IMR-90 (cell line): ENCODE measurements at places on chromosomes 6 and 20. TPM values are rescaled to one million over a fixed set of nuclear protein-coding genes. Genes with fewer than 3 reads are reported as not detected.

DNA sequence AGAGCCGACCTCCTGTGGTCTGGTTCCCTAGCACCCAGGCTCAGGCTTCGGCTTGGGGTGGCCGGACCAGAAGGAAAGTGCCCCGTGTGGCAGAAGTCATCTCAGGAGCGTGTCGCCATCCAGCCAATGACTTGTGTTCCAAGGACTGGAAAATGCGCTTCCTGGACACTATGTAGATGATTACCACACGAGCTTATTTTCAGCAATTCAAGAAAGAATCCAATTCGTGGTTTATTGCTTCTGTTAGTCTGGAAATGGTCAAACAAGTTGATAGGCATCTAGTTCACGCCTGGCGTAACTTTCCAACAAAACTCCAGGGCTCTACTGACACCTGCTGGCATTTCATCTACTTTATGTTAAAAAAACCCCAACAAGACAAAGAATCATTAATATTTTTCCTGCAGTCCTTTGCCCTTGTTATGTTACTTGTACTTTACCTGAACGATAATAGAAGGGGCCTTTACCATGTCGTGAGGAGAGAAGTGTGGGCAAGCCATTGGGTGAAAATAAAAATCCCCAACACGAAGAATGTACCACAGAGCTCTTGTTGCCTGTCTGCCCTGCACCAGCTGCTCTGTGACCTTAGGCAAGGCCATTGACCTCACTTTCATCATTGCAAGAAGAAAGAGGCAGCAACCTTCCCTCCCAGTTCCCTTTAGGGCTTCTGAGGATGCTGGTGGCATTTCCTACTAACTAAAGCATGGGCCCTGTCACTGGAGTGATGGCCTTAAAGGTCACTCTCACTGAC is 154.7 kb upstream of the LAMP5 start:
- peak; percentile 70 for DNase-seq

DNA sequence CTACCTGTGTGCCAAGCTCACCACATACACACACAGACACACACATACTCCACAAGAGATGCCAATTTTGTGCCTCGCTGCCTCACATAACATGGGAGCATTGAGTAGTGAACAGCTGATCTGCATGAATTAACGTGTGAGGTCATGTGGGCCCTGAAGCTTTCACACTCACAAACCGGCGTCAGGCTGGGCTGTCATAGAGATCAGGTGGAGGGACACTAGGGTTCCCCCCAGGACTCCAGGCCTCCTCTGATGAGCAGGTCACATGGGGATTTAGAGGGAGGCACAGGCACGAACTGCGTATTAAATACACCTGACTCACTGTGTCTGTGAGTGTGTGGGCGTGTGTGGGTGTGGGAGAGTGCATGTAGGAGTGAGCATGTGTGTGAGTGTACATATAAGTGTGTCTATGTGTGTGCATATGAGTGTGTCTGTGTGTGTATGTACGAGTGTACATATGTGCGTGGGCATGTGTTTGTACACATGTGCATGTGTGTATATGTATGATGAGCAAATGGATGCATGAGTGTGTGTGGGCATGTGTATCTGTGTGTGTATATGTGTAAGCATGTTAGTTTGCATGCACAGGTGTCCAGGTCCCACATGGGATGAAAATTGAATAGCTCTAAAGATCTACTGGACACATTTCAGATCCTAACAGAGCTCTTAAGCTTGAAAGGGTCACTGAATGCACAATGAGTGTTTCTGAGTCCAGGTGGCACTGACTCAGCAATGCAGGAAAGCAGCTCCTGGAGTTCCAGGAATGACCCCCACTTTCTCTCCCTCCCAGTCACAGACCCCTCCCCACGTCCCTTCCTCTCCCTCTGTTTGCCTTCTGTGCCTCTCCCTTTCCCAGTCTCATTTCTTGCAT is 336.6 kb downstream of the PREX1 start:
- DNase-seq: no peak

DNA sequence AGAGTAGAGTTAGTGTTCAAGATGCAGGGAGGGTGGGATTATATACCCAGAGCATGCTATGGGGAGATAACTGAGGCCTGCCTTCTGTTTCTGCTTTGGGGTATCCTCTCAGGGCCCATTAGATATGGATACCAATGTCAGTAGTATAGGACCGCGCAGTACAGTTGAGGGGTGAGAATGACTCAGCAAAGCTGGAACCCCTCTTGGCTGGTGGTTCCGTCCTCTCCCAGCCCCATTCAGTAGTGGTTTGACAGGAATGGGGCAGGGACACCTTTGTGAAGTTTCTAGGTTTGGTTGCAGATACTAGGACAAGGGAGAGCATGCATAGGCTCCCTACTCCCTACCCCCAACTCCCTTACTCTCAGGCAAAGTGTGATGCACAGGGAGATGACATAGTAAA is 47.8 kb downstream of the EIF2S2 start:
- DNase-seq: no peak

- DNase-seq: peak; percentile 50
These were observed 2.8 kb downstream of the COL9A3 start for GRCh38 chr20:62819494-62820174.

- no peak for DNase-seq
These were observed 81.9 kb upstream of the E2F3 start for GRCh38 chr6:20319520-20320357.

DNA sequence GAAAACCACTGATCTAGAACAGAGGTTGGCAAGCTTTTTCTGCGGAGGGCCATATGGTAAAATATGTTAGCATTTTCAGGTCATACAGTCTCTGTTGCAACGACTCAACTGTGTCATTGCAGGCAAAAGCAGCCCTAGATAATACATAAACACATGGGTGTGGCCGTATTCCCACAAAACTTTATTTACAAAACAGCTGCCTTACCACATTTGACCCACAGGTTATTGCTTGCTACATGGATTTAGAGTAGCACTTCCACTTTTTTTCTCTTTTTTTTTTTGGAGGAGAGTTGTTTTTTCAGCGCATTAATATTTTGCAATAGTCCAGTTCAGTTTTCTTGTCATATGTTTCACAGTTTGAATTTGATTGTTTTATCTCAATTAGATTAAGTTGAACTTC is 2.5 kb upstream of the IGF2R start:
- DNase-seq: no peak

DNA sequence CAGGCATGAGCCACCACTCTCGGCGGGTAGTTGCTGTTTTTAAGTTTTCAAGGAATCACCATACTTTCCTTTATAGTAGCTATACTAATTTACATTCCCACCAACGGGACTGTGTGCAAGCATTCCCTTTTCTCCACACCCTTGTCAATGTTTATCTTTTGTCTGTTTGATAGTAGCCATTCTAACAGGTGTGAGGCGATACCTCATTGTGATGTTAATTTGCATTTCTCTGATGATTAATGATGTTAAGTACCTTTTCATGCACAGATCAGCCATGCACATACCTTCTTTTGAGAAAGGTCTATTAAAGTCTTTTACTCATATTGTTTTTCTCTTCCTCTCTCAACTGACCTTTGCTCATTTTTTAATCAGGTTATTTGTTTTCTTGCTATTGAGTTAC is 43.0 kb upstream of the CCND3 start:
- no peak for DNase-seq

GRCh38 chr6:98529364-98529763 is 305.0 kb upstream of the POU3F2 start:
- DNase-seq: no peak

- DNase-seq: no peak
These were observed 9.3 kb downstream of the ELOVL5 start for GRCh38 chr6:53339424-53339823.

DNA sequence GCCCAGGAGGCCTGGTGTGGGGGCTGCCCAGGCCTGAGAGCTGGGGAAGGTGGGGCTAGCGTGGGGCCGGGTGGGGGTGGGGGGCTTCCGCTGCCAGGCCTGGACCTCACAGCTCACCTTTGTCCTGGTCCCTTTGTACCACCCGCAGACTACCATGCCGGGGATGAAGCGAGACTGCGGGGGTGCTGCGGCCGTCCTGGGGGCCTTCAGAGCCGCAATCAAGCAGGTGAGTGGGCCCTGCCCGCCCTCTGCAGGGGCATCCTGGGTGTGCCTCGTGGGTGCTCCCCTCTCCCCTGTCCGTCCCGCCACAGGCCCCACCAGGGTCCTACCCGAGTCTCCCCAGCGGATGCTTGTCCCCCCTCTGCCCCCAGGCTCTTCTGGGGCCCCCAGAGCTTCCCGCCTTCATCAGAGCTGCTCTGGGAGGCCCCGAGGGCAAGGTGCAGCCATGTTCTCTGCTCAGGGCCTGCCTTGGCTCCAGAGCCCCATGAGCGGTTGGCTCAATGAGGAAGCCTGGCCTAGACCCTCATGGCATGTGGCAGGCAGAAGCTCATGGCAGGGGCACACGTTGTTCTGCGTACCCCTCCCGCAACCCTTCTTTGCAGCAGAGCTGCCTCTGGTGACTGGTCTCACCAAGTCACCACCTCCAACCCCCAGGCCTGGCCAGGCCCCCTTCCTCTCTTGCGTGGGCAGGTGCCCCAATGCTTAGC is 14.5 kb downstream of the NPEPL1 start:
- DNase-seq: no peak

GRCh38 chr6:90175627-90176538 is 120.8 kb downstream of the BACH2 start:
- DNase-seq: no peak

- no peak for DNase-seq
These were observed 14.6 kb upstream of the CD93 start for GRCh38 chr20:23100720-23101107.

DNA sequence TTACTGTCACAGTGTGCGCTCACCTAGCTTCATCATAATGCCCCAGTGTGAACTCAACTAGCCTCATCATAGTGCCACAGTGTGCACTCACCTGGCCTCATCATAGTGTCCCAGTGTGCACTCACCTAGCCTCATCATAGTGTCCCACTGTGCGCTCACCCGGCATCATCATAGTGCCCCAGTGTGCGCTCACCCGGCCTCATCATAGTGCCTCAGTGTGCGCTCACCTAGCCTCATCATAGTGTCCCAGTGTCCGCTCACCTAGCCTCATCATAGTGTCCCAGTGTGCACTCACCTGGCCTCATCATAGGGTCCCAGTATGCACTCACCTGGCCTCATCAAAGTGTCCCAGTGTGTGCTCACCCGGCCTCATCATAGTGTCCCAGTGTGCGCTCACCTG is 10.6 kb downstream of the TMEM242 start:
- peak; percentile 14 for DNase-seq

DNA sequence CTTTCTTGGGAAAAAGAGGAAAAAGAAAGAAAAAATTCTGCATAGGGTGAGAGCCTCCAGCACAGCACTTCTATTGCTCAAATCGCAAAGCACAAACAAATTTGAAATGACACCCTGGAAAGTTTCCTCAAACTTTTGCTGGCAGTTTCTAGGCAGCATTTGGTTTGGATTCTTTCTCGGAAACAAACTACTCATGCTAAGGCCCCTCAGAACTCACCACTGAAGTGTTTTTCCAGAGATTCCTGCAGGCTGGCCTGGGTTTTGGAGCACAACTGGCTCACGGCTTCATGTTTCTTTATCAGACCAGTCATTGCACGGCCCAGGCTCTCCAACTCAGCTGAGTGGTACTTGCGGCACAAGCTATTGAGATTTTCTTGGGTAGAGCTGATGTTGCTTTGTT is 237.8 kb downstream of the SYNE1 start:
- peak; percentile 25 for DNase-seq

DNA sequence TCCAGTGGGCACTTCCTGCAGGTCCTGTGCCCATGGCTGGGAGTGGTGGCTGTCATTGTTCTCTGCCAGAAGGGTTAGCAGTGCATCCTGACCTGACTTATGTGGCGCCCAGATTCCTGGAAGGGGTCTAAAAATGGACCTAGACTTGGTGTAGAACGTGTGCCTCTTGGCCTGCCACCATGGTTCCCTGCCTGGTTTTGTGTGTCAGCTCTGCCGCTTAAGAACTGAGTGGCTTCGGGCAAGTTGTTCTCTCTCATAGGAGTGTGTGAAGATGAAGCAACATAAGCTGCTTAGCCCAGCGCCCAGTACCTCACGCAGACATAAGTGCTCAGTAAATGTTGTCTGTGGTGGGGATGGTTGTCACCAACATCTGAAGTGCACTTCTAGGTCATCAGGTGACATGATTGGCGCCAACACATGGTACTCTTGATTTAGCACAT is 52.1 kb downstream of the PTPN1 start:
- no peak for DNase-seq

DNA sequence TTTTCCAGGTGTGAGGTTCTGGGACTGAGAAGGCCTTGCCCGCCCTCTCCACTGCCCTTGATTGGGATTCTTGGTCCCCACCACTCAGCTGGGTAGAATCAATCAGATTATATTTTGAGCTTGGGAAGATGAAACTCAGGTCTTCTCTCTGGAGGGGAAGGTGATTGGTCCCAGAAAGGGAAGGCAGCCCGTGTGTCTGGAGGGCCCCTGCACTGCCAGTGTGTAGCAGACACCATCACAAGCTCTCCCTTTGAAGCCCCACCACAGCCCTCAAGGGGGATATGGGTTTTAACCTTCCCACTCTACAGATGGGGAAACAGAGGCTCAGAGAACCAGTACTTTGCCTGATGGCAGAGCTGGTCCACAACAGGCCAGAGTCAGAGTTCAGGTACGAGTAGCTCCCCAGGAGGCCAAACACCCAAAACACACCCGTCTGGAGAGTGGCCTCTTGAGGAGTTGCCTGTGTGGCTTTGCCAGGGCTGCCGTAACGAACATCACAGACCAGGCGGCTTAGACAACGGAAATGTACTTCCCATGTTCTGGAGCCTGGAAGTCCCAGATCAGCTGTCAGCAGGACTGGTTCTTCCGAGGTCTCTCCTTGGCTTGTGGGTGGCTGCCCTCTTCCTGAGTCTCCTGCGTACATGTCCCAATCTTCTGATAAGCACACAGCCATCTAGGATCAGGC is 205.6 kb downstream of the SYNDIG1 start:
- DNase-seq: no peak

DNA sequence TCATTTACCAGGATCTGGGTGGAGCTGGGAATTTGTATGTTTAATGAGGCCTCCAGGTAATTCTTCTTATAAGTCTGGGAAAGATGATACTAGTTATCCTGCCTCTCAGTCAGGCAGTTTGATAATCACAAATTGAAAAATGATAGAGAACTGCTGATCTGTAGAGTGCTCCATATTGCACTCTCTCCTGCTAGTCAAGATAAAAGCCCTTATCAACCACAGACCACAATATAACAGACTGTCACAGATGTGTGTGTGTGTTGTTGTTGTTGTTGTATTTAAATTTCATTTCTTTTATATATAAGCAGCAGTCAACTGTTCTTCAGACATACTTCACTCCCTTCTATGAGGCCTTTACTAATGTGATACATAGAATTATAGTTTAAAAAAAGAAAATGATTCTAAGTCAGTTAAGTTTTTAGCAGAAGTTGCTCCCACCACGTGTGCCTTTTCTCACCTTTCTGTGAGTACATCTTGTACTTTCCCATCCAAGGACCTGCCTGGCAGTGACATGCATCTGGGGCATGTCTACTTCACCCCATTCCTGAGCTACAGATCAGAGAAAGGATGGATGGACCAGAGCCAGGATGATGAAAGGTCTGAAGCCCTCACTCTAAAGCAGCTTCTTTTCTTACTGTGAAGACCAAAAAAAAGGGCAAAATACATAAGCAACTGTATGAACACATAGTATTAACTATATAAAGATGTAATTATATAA is 29.8 kb downstream of the TENT5A start:
- DNase-seq: no peak

Gene CD93
- total RNA-seq: under 0.01 TPM in 1 of 2 replicates, not detected in the other

Gene HAO1
- not detected in 2 replicates for total RNA-seq

Gene PNRC1
- total RNA-seq: 6.5 and 18.3 TPM in 2 replicates

Gene KIF25
- not detected in 2 replicates for total RNA-seq

Gene JARID2
- 12.9 and 13.1 TPM in 2 replicates for total RNA-seq

Gene ECT2L
- not detected in 2 replicates for total RNA-seq

Gene ROS1
- under 0.01 TPM in 2 replicates for total RNA-seq

Gene MLN
- not detected in 2 replicates for total RNA-seq

Gene SLC17A3
- total RNA-seq: not detected in 2 replicates

Gene TXLNB
- total RNA-seq: under 0.01 TPM in 2 replicates

Gene SLCO4A1
- total RNA-seq: 0.56 and 0.72 TPM in 2 replicates

Gene AFDN
- total RNA-seq: 20.8 and 23.3 TPM in 2 replicates

Gene SYCP2L
- not detected in 2 replicates for total RNA-seq

Gene SIRPD
- total RNA-seq: not detected in 2 replicates
